ENCODE measurements at places on chromosomes 3 and 15. TPM values are rescaled to one million over a fixed set of nuclear protein-coding genes. Genes with fewer than 3 reads are reported as not detected.

Gene GOLGA8G
- total RNA-seq = not detected

GRCh38 chr3:184333190-184333589 is 4.2 kb upstream of the FAM131A start:
- H3K4me3 ChIP-seq = no peak overlapping the region
- no peaks in the 10 kb centered on the region for H3K27me3 ChIP-seq
- no peak overlapping the region for H3K27ac ChIP-seq
- peaks cover 73% of the 10 kb centered on the region for H3K36me3 ChIP-seq
- DNase-seq = no peak

GRCh38 chr3:154210986-154211385 is 89.8 kb downstream of the ARHGEF26 start:
- H3K4me3 ChIP-seq = no peak overlapping the region
- H3K27ac ChIP-seq = no peak overlapping the region
- no peaks in the 10 kb centered on the region for H3K4me1 ChIP-seq

DNA sequence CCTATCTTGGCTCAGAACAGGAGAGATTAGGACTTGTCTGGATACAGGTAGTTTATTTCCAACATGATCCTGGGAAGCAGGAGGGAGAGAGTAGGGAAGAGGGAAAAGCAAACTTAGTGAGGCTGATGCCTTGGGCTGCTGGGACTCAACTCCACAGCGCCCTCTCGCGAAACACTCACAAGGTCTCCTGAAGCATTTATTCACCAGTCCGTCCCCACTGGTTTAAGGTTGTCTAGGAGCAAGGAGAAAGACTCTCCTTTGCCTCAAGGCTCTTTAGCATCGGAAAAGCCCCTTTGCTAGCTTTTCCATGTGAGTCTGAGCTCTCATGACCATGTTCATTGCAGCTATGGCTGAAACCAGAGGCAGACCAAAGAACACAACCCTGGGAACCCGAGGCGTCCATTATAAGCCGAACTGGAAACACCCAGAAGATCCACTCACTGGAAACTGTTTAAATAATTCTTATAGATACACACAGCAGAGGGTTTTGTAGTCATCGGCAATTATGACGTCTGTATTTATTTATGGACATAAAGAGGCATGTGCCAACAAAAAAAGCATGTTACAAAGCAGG is 244.5 kb downstream of the CD47 start:
- H3K27ac ChIP-seq = no peak overlapping the region
- peaks cover 7% of the 10 kb centered on the region for H3K27me3 ChIP-seq
- DNase-seq = peak; percentile 74
- no peaks in the 10 kb centered on the region for H3K4me1 ChIP-seq
- no peak overlapping the region for H3K4me3 ChIP-seq
- no peaks in the 10 kb centered on the region for H3K36me3 ChIP-seq

GRCh38 chr15:90979582-90979981 is 14.8 kb downstream of the PRC1 start:
- H3K36me3 ChIP-seq = peaks cover 4% of the 10 kb centered on the region
- H3K4me3 ChIP-seq = no peak overlapping the region
- no peaks in the 10 kb centered on the region for H3K4me1 ChIP-seq
- H3K27me3 ChIP-seq = no peaks in the 10 kb centered on the region
- no peak for DNase-seq

DNA sequence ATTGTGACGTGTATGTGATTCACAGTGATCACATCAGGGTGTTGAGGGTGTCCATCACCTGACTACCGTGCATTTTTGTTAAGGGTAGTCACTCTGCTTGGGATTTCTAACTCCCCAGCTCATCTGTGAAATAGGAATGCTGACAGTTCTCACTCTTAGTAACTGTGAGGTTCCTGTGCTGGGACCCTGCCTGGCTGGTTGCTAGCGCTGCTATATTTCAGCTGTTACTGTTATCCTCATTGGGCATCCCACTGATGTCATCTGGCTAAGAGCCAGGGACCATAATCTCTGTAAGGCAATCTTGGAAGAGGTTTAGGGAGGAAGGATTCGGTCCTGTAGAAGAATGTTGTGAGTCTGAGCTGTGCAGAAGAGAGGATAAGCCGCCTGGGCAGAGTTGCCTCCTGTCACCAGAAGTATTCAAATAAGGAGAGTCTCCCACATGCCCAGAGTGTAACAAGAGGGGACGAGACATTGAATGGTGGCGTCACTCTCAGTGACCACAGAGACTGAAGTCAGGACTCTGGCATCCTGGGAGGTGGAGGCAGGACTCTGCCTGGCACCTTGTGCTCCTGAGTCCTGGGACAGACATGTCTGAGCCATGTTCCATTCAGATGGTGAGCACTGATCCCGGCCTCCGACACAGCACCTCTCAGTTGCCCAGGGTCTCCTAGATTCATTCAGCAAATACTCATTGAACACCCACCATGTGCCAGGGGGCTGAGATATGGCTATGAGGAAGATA is 52.2 kb downstream of the FBLN2 start:
- H3K4me1 ChIP-seq = no peaks in the 10 kb centered on the region
- no peak overlapping the region for H3K4me3 ChIP-seq

DNA sequence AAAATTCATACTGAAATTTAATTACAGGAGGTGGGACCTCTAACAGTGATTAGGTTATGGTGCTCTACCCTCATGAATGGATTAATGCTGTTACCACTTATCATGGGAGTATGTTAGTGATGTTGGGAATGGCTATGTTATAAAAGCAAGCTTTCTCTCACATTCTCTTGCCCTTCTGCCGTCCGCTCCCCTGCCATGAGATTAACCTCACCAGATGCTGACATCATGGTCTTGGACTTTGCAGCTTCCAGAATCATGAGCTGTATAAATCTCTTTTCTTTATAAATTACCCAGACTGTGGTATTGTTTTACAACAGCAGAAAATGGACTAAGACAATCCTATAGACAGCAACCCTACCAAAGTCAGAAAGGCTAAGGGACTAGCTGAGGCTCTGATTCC is 884.8 kb downstream of the FHIT start:
- H3K27me3 ChIP-seq = no peaks in the 10 kb centered on the region
- DNase-seq = no peak
- H3K27ac ChIP-seq = no peak overlapping the region
- no peaks in the 10 kb centered on the region for H3K36me3 ChIP-seq

Gene TMEM207
- total RNA-seq = not detected

Gene DCBLD2
- total RNA-seq = 36.5 TPM

Gene SPINT1
- 76.5 TPM for total RNA-seq

Gene FBN1
- 75.3 TPM for total RNA-seq

DNA sequence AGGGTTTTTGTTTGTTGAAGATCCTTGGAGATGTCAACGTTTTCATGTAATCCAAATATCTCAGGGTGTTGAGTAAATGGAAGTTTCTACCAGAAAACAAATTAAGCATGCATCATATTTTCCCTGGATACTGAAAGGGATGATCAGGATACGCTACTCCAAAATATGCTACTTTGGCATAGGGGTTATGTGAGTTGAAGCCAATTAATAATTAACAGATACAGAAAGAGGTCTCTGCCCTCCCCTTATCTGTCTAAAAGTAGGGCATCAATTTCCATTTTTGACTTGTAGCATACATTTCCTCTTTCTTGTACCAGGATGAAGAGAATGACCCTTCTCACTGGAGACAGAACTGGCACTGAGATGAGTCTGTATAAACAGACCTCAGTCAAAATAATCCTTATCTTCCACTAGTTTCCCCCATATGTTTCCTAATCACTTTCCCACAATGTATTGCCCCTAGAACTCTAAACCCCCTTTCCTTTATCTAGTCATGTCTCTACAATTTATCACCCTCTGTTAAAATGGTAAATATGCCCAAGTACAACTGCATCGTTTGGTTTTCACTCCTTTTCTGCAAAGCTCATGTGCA is 17.4 kb upstream of the ASB14 start:
- no peak overlapping the region for H3K27ac ChIP-seq
- H3K36me3 ChIP-seq = no peaks in the 10 kb centered on the region
- no peak for DNase-seq
- no peak overlapping the region for H3K4me3 ChIP-seq
- no peaks in the 10 kb centered on the region for H3K4me1 ChIP-seq

DNA sequence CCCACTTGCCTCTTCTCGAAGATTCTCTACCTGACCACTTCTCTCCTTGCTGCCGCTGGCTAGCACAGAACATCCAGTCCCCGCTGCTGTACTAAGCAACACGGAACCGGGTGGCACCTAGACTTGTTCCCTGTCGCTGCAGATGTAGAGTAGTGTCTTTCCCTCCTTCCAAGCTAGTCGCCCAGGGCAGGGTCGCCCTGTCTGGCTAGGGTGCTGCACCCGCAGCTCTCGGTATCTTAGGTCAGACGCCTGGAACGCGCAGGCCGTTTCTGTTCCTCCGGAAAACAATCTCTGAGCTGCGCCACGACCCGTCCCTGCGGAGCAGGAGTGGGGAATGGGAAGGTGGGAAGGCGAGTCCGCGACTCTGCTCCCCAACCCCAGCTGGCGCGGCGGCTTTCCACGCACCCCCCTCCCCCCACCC is 758 bp upstream of the SNX33 start:
- peaks cover 17% of the 10 kb centered on the region for H3K36me3 ChIP-seq
- H3K27me3 ChIP-seq = no peaks in the 10 kb centered on the region
- peak; percentile 61 for DNase-seq
- H3K4me3 ChIP-seq = peak overlapping the region; percentile 82
- H3K4me1 ChIP-seq = peaks cover 47% of the 10 kb centered on the region

- no peaks in the 10 kb centered on the region for H3K27me3 ChIP-seq
- no peak overlapping the region for H3K27ac ChIP-seq
- H3K36me3 ChIP-seq = no peaks in the 10 kb centered on the region
- H3K4me1 ChIP-seq = no peaks in the 10 kb centered on the region
- H3K4me3 ChIP-seq = no peak overlapping the region
Observed at GRCh38 chr3:170502297-170502696, 83.6 kb downstream of the SLC7A14 start.

DNA sequence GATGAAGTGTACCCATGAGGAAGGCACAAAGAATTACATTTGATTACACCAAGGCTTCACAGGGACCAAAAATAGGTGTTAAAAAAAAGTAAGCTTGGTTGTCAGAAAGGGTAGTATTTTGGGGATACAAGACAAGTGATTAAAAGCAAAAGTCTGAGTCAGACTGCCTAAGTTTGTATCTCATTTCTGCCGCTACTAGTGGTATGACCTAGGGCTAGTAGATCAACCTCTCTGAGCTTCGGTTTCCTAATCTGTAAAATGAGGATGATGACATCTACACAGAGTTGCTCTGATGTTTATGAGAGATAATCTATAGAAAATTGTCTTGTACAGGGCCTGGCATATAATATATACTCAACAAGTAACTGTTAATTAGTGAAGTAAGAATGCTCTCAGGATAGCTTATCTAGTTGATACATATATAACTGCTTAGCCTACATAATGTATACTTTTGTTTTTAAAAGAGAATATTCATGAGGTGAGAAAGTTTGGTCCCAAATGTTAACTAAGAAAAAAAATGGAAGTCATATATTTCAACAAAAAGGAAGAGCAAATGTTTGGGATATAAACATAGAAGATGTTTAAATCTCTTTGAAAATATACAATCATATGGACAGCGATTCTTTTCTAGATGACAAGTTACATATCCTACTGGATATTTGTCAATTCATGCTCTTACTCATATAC is 163.0 kb upstream of the SLC2A2 start:
- peaks cover 6% of the 10 kb centered on the region for H3K4me1 ChIP-seq
- DNase-seq = no peak
- H3K27me3 ChIP-seq = no peaks in the 10 kb centered on the region
- no peaks in the 10 kb centered on the region for H3K36me3 ChIP-seq
- no peak overlapping the region for H3K27ac ChIP-seq

Gene ACKR4
- 8.5 TPM for total RNA-seq

Gene ACAN
- total RNA-seq = 0.12 TPM

GRCh38 chr15:97893967-97894366 is 66.5 kb upstream of the ARRDC4 start:
- H3K4me1 ChIP-seq = no peaks in the 10 kb centered on the region
- no peak overlapping the region for H3K27ac ChIP-seq
- H3K4me3 ChIP-seq = no peak overlapping the region
- H3K36me3 ChIP-seq = no peaks in the 10 kb centered on the region

DNA sequence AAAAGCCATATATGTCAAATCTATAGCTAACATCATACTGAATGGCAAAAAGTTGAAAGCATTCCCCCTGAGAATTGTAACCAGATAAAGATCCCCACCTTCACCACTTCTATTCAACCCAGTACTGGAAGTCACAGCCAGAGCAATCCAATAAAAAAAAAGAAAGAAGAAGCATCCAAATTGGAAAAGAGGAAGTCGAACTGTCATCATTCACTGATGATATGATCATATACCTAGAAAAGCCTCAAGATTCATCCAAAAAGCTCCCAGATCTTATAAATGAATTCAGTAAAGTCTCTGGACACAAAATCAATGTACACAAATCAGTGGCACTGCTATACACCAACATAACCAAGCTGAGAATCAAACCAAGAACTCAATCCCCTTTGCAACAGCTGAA is 97.4 kb downstream of the CBLB start:
- H3K4me3 ChIP-seq = no peak overlapping the region
- no peak overlapping the region for H3K27ac ChIP-seq
- H3K27me3 ChIP-seq = no peaks in the 10 kb centered on the region
- DNase-seq = no peak

Gene RAB5A
- 68.9 TPM for total RNA-seq

Gene ANKRD63
- total RNA-seq = not detected

- H3K36me3 ChIP-seq = peaks cover 28% of the 10 kb centered on the region
- peak within 1 kb of the TSS; percentile 71 for H3K4me3 ChIP-seq
- peak; percentile 73 for DNase-seq
- H3K4me1 ChIP-seq = peaks cover 48% of the 10 kb centered on the region
- H3K27me3 ChIP-seq = no peaks in the 10 kb centered on the region
Observed at GRCh38 chr3:52245322-52246263, at the start of gene PPM1M. TSS of gene PPM1M (plus strand) at chr3:52245759. CDS start at chr3:52245825, 66 bp downstream.

- H3K27me3 ChIP-seq = no peaks in the 10 kb centered on the region
- no peaks in the 10 kb centered on the region for H3K4me1 ChIP-seq
- no peak for DNase-seq
- no peak overlapping the region for H3K27ac ChIP-seq
- H3K4me3 ChIP-seq = no peak overlapping the region
Observed at GRCh38 chr3:106611116-106611515, 742.3 kb upstream of the CBLB start.

Gene EIF4G1
- total RNA-seq = 271 TPM

GRCh38 chr3:139292711-139293664 is 50.8 kb upstream of the MRPS22 start:
- no peak overlapping the region for H3K4me3 ChIP-seq
- H3K4me1 ChIP-seq = no peaks in the 10 kb centered on the region
- no peak overlapping the region for H3K27ac ChIP-seq

- H3K4me1 ChIP-seq = no peaks in the 10 kb centered on the region
- no peaks in the 10 kb centered on the region for H3K27me3 ChIP-seq
- no peak overlapping the region for H3K4me3 ChIP-seq
- no peak for DNase-seq
- H3K36me3 ChIP-seq = no peaks in the 10 kb centered on the region
Observed at GRCh38 chr3:107411056-107411455, 33.8 kb downstream of the CCDC54 start.

GRCh38 chr3:191257286-191257685 is 58.2 kb downstream of the OSTN start:
- no peaks in the 10 kb centered on the region for H3K4me1 ChIP-seq
- H3K36me3 ChIP-seq = no peaks in the 10 kb centered on the region
- H3K27me3 ChIP-seq = no peaks in the 10 kb centered on the region
- H3K4me3 ChIP-seq = no peak overlapping the region
- no peak for DNase-seq

- H3K27me3 ChIP-seq = no peaks in the 10 kb centered on the region
- H3K4me3 ChIP-seq = no peak overlapping the region
- no peaks in the 10 kb centered on the region for H3K4me1 ChIP-seq
- H3K36me3 ChIP-seq = no peaks in the 10 kb centered on the region
- DNase-seq = no peak
- H3K27ac ChIP-seq = no peak overlapping the region
Observed at GRCh38 chr3:128923576-128923975, 44.2 kb downstream of the ACAD9 start.

- H3K4me3 ChIP-seq = no peak overlapping the region
- no peak for DNase-seq
- H3K27me3 ChIP-seq = no peaks in the 10 kb centered on the region
- H3K36me3 ChIP-seq = no peaks in the 10 kb centered on the region
- no peak overlapping the region for H3K27ac ChIP-seq
- H3K4me1 ChIP-seq = no peaks in the 10 kb centered on the region
Observed at GRCh38 chr15:89308236-89308635, 26.4 kb downstream of the POLG start.

All from lower lobe of right lung (tissue), 2 donors.